ENCODE measurements at places on chromosomes 12 and 14.

DNA sequence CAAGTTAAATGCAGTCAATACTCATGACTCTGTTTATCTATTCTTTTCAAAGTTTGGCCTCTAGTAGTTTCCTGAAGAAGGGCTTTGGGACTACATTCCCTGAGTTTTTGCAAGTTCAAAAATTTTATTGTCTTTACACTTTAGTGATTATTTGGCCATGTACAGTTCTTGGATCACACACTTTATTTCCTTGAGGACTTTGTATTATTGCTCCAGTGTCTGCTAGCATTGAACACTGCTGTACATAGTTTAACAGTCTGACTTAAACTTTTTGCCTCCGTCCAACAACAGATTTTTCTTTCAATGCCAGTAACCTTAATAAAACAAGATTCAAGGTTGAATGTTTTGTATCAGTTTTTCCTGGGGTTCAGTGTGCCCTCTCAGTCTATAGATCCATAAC, 132.3 kb downstream of the DERA start:
- DNase-seq: no peak

GRCh38 chr14:67464377-67464776, 24.1 kb downstream of the TMEM229B start:
- DNase-seq: no peak

GRCh38 chr12:105920161-105920684, 218.5 kb downstream of the NUAK1 start:
- DNase-seq: no peak

GRCh38 chr14:88904864-88905263, 80.4 kb downstream of the TTC8 start:
- no peak for DNase-seq

- no peak for DNase-seq
These were observed 39.3 kb downstream of the SLC25A47 start for GRCh38 chr14:100362311-100362927.

GRCh38 chr14:23062002-23062401, 4.7 kb upstream of the CDH24 start:
- DNase-seq: no peak

GRCh38 chr12:74890237-74890599, 319.4 kb downstream of the KCNC2 start:
- DNase-seq: no peak

DNA sequence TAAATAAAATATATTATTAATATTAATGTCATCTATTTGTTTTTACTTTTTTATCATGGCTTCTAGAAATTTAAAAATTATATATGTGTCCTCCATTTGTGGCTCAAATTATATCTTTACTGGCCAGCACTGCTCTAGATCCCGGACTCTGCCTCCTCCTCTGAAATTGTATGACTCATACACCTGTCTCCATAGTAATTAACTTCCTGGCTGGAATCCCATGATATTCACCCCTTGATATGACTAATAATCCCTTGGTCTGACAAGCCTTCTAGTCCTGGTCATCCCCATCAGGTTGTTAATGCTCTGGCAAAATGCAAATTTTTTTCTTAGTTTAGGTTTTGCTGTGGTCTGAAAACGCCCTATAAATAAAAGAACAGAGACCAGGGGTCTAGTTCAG, 116.2 kb downstream of the BMP4 start:
- no peak for DNase-seq

DNA sequence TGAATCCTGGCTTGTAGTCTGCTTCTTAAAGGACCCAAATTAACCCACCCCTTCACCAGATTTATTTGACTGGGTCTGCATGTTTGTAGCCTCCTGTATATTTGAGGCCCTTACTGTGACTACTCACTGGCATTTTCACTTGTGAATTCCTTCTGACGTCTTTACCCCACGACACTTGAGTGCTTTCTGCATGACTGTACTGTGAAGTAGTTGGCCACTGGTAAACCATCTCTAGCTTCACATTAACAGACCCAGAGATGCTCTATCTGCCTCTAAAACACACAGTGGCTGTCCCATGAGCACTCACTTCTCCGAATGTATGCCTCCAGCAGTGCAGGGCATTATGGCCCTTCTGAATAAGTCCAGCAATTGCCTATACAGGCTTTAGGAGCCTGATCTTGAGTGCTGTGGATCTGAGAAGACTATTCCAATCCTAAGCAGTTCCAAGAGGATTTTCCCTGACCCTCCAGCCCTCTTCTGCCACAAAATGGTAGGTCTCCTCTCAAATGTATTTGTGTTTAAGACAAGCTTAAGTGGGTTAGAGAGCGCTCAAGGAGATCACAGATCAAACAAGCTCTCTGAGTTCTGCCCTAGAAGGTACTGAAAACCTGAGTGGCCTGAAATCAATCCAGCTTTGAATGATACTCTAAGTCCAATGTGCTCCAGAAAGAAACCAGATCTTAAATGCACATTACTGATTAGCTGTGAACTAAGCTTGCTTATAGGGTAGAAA, 534.7 kb downstream of the RPS29 start:
- no peak for DNase-seq

DNA sequence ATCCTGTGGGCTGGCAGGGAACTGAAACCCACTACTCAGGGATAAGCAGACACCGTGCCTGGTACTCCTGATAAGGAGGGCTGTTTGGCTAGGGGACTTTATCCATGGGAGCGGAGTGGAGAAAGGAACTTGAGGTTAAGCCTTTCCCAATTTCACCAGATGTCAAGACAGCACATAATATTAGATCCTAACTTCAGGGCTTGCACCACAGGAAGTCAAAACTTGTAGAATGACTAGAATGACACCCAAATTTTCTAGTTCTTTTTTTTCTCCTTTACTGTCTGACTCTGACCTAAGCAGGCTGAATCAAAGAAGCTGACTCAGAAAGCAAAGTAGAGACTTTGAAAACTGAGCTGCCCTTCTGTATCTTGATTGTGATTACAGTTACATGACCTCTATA, 7.1 kb upstream of the CGRRF1 start:
- no peak for DNase-seq

DNA sequence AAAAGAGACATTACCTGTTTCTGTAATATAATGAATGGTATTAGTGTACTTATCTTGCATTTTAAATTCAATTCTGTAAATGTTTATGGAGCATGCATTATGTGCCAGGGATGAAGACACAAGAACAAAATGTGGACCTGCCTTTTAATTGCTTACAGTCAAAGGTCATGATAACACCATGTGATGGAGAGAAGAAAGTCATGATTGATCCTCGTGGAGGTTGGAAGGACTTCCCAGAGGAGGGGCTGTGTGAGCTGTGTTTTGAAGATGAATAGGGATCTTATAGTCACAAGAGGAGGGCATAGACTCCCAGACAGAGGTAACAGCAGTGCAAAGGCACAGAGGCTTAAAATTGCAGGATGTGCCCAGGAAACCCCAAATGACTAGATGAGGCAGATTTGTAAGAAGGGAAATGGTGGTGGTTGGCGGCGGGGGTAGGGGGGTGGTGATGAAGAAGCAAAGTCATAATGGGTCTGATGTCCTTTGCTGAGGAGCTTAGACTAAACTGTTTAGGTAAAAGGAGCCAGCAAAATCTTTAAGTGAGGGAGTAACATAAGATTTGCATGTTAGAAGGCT, 151.5 kb downstream of the PRKCH start:
- no peak for DNase-seq

DNA sequence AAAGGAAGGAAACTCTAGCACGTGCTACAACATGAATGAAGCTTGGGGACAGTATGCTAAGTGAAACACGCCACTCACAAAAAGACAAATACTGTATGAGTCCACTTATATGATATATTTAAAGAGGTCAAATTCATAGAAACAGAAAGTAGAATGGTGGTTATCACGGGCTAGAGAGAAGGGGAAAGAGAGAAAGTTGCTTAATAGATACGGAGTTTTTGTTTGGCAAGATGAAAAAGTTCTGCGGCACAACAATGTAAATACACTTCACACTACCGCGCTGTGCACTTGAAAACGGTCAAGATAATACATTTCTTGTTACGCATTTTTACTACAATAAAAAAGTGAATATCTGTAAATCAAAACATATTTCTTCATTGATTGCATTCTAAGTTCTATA, 37.3 kb downstream of the FBLN5 start:
- no peak for DNase-seq

- DNase-seq: no peak
These were observed 71.9 kb downstream of the RESF1 start for GRCh38 chr12:32031109-32031508.

- no peak for DNase-seq
These were observed 800.5 kb downstream of the NRXN3 start for GRCh38 chr14:78970677-78971076.

- DNase-seq: no peak
These were observed 45.5 kb upstream of the SELPLG start for GRCh38 chr12:108679106-108679681.

GRCh38 chr12:100716945-100717732, 77.4 kb upstream of the ANO4 start:
- no peak for DNase-seq

DNA sequence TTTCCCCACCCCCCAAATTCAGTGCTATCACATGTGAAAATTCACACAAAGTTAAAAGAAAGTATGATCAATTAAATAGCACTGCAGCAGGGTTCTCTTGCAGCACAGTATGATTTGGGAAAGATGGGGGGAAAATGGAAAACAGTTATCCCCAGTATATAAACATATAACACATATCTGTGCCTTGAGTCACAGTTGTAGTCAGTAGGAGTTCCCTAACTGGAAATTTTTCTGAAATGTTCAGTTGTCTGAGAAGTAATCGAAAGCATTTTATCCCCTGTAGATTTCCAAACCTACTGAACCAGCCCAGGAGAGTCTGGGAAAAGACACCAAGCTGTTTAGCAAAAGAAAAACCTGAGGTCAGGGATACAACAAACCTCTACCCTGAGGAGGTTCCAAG, 47.0 kb downstream of the C12orf50 start:
- DNase-seq: no peak

DNA sequence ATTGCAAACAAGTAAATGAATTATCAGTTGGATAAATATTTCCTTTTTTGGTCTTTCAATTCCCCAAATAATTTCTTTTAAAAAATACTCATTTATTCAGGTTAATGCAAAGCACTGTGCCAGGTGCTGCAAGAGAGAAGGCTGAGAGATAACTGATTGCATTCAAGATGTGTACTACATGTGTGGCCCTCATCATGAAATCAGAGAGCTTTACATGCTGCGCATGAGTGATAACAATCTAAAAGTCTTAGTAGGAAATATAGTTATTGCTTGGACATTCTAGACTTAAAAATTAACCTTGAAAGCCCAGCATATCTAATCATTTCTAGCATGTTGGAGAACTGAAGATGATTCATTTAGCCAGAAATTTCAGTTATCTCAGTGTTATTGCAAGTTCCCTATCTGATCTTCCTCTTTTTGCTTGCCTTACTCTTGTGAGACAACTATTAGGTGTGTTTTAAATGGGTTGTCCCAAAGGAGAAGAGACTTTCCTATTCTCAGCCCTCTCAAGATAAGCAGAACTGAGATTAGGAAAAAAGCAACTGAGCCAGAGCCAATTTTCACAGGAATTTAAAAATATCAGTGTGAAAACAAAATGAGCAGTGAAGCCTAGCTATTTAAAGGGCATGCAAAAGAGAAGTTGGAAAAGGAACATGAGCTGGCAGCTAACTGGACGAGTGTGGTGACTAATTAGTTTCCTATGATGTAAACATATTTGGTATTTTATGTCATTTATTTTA, 60.9 kb downstream of the PLEKHA5 start:
- no peak for DNase-seq

GRCh38 chr12:54258201-54258681, 21.7 kb downstream of the CBX5 start:
- no peak for DNase-seq

DNA sequence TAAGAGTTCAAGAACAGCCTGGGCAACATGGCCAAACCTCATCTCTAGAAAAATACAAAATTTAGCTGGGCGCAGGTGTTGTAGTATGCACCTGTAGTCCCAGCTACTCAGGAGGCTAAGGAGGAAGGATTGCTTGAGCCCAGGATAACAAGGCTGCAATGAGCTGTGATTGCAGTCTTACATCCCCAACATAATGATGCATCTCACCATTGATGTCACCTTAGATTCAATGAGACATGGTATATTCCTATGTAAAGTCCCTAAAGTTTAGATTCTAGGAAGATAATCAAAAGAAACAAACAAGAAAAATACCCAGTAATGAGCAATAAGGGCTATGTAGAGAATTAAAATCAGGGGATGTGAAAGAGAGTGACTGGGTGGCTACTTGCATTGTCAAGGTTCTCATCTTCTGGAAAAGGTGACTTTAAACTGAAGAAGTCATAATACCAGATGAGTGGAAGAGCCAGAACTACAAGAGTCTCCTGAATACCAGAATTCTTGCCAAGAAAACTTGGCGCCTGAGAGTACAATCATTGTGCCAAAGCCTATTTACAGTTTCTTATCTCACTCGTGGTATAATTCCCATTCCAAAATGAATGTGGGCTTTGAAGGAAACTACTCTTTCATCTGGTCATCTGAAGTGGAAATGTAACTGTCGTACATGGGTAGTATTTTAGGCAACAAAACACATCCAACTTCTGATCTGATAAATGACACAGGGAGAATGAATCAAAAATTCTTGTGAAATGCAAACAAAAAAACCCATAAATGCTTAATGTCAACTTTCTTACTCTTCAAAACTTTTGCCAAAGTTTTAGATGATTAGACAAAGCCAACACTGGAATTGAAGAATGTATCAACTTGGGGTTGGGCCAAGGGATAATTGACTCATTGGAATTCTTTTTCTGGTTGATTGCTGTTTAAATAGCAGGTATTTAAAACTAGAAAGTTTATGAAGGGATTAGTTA, 81.1 kb upstream of the ST8SIA1 start:
- no peak for DNase-seq

DNA sequence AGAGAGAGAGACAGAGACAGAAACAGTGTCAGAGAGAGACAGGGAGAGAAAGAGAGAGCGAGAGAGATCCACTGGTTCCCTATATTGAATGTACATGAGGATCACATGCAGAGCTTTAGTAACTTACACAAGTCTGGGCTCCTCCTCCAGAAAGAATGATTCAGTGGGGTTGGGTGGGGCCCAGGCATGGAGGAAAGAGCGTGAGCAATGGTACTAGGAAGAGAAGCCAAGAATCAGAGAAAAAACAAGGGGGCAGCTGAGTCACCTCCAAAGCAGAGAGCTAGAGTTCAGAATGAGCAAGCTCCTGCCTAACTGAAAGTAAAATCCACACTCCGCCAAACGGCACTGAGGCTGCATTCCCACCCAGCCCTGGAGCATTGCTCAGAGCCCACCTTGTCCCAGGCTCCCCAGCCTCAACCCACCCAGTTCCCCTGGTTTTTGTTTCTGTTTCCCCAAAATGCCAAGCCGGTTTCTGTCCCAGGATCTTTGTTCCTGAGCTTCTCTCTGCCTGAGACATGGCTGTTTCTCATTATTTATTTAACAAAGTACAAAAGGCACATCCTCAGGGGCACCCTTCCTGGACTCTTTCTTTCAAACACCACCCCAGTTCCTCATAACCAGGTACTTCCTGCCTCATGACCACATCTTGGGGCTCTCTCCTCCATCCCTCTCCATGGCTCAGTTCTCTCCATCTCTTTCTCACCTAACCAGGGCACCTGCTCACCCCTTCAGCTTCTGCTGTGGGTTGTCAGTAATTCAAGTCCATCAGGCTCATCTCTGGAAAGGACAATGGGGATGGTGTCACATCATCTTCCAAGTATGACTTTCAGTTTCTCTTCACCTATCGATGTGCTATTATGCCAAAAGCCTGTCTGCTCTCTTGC, 670.3 kb upstream of the TBX3 start:
- DNase-seq: no peak
